Activated CD4-positive, alpha-beta T cell treated with anti-CD3 and anti-CD28 coated beads, Interleukin-2, amount 10 ng/mL, durations not matched to agents 24 days and 14 days (primary cell): ENCODE measurements at places on chromosomes 6 and 20. TPM values are rescaled to one million over a fixed set of nuclear protein-coding genes. Genes with fewer than 3 reads are reported as not detected.

GRCh38 chr20:59385480-59385879 is 85.1 kb downstream of the EDN3 start:
- no peaks in the 10 kb centered on the region for H3K36me3 ChIP-seq
- no peak overlapping the region for H3K27ac ChIP-seq
- no peaks in the 10 kb centered on the region for H3K27me3 ChIP-seq
- H3K4me1 ChIP-seq: peaks cover 7% of the 10 kb centered on the region
- H3K4me3 ChIP-seq: no peak overlapping the region

DNA sequence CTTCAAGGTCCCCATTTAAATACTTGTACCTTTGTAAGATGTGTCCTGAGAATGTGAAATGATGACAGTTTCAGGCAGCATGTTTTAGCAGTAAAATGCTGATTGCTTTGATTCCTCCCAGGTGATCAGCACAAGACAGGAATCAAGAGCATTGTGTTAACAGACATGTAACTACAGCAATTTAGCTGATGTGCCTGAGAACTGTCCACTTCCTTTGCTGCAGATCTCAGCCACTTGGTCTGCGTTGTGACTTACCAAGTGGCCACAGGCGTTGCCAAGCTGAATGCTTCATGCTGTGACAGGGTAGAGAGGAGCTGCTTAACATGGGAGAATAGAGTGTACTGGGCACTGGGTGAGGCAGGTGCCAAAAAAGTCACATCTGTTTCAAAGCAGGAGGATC is 767.0 kb upstream of the POU3F2 start:
- no peak overlapping the region for H3K27ac ChIP-seq
- no peaks in the 10 kb centered on the region for H3K36me3 ChIP-seq
- no peak overlapping the region for H3K4me3 ChIP-seq
- no peaks in the 10 kb centered on the region for H3K4me1 ChIP-seq

- H3K27ac ChIP-seq: no peak overlapping the region
- no peak for DNase-seq
- no peak overlapping the region for H3K4me3 ChIP-seq
- H3K36me3 ChIP-seq: no peaks in the 10 kb centered on the region
- H3K4me1 ChIP-seq: no peaks in the 10 kb centered on the region
Observed at GRCh38 chr6:82786248-82786647, 279.4 kb downstream of the UBE3D start.

The KIF25 gene
- total RNA-seq: not detected in 2 replicates

The RHAG gene
- not detected in 2 replicates for total RNA-seq

GRCh38 chr20:45044084-45044573 is 56.8 kb downstream of the KCNS1 start:
- peaks cover 40% of the 10 kb centered on the region for H3K36me3 ChIP-seq
- H3K27me3 ChIP-seq: no peaks in the 10 kb centered on the region
- H3K27ac ChIP-seq: peak overlapping the region; percentile 65
- no peak overlapping the region for H3K4me3 ChIP-seq

DNA sequence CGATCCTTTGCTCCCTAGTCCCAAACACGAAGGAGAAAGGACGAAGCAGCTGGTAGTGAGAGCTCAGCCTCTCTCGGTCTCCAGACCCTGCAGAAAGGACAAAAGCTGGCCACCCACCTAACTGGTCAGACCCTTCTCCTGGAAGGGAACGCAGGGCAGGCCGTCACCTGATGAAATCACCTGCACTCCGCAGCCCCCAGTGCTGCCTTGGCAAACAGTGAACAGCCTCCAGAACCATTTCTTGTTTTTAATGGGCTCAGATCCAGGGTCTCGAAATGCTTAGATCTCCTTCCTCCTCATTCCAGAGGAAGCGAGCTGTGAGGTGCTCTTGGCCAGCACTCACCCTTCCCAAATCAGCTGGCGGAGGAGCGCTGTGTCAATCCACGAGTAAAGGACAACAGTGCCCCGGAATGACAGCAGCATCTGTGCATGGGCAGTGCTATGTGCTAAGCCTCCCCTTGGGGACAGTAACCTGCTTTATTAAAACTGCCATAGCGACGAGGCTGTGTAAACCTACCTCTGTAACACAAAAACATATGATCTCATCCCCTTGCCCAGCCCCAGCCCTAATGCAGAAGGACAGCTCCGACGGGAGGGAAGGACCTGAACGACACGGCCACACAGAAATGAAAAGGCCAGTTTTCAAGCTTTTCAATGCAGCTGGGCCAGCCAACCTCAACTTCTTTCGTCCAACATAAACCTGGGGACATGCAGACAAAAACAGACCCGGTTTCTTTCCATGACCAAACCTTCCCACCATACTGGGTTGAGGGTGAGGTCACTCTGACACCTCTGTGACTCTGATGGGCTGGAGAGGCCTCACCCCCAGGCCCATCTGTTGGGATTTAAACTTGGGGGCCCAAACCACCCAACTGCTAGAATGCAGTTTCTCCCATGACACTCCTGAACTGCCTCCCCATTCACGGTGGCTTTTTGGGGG is 43.3 kb downstream of the SULF2 start:
- H3K4me3 ChIP-seq: no peak overlapping the region
- no peak overlapping the region for H3K27ac ChIP-seq
- no peaks in the 10 kb centered on the region for H3K4me1 ChIP-seq

DNA sequence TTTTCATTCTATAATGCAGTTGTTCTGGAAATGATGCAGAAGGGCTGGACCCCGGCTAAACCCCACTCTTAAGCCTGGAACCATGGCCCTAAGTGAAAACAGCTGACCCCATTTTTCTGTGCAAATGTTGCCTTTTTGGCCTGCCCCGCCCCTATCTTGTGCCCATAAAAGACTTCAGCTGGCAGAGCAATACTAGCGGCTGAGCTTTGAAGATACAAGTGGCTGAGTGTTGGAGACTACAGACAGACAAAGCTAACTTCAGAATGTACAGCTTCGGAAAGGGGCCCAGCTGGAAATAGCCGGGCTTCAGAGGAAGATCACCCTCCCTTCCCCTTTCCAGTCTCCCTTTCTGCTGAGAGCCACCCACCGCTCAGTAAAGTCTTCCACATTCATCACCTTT is 258.6 kb upstream of the SPTLC3 start:
- no peak for DNase-seq
- H3K27me3 ChIP-seq: no peaks in the 10 kb centered on the region
- H3K4me3 ChIP-seq: no peak overlapping the region
- H3K4me1 ChIP-seq: no peaks in the 10 kb centered on the region
- H3K36me3 ChIP-seq: no peaks in the 10 kb centered on the region

DNA sequence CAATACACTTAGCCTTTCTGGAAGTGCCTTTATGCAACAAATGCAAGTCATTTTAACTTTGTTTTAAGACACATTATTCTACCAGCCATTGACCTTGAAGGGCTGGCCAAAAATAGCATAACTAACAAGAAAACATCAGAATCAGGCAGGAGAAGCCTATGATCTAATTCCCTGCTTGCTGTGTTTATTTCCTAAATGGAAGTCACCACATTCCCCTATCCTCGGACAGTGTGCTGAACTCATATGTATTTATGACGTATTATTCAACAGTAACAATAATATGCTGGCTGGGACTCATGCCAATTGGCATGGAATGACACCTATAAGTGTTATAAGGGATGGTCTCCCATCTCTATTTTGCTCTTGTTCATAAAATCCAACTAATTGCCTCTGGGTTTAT is 140.7 kb downstream of the MAP3K7 start:
- H3K36me3 ChIP-seq: peaks cover 4% of the 10 kb centered on the region
- DNase-seq: no peak
- no peak overlapping the region for H3K4me3 ChIP-seq
- peak overlapping the region; percentile 86 for H3K27ac ChIP-seq

DNA sequence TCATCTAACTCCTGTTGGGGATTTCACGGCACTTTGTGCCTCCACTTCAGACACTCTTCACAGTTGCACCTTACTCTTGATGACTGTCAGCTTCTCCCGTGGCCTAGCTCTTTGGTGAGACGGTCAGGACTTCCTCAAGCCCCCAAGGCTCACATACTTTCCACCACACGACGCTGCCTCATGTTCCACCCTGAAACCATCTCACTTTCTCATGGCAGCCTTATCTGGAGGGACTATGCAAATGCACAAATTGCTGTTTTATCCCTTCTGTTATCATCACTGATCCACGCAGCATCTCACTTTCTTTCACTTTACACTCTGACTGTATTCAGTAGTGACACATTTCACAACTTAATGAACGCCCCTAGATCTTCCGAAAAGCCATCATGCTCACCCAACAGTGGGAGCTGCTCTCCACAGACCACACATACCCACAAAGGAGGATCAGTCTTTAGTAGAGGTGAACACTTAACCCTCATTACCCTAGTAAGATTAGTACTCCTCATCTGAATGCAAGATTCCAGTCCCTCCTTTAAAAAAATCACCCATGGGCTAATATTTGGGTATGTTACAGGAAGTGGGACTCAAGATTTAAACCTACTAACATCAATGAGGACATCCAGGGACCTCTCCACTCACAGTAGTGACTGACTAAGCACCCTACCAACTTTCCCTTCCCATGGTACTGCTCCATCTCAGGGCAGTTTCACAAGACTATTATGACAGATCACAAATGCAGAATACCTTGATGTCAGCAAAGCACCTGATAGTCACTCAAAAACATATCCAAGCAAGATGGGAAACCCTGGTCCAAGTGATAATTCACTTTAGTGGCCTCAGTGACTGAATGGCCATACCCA is 35.4 kb downstream of the FYN start:
- no peaks in the 10 kb centered on the region for H3K27me3 ChIP-seq
- peak; percentile 86 for DNase-seq
- H3K27ac ChIP-seq: peak overlapping the region; percentile 96
- H3K4me3 ChIP-seq: peak overlapping the region; percentile 75

GRCh38 chr20:56628873-56629463 is at the start of gene TFAP2C:
TFAP2C (plus strand) TSS chr20:56629306; CDS start chr20:56629545, 239 bp downstream.
- H3K4me3 ChIP-seq: peak within 1 kb of the TSS; percentile 61
- peak; percentile 73 for DNase-seq
- peak within 1 kb of the TSS; percentile 8 for H3K27ac ChIP-seq
- peaks cover 6% of the 10 kb centered on the region for H3K4me1 ChIP-seq
- H3K27me3 ChIP-seq: peaks cover 70% of the 10 kb centered on the region
